ENCODE measurements at places on chromosomes 2 and 18. TPM values are rescaled to one million over a fixed set of nuclear protein-coding genes. Genes with fewer than 3 reads are reported as not detected.

The C2orf80 gene
- not detected for total RNA-seq

The SGO2 gene
- total RNA-seq: 4.9 TPM

The ABCB11 gene
- not detected for total RNA-seq

The RNF25 gene
- 33.4 TPM for total RNA-seq

- DNase-seq: no peak
Measured at GRCh38 chr2:121007490-121007853, 271.8 kb downstream of the GLI2 start.

DNA sequence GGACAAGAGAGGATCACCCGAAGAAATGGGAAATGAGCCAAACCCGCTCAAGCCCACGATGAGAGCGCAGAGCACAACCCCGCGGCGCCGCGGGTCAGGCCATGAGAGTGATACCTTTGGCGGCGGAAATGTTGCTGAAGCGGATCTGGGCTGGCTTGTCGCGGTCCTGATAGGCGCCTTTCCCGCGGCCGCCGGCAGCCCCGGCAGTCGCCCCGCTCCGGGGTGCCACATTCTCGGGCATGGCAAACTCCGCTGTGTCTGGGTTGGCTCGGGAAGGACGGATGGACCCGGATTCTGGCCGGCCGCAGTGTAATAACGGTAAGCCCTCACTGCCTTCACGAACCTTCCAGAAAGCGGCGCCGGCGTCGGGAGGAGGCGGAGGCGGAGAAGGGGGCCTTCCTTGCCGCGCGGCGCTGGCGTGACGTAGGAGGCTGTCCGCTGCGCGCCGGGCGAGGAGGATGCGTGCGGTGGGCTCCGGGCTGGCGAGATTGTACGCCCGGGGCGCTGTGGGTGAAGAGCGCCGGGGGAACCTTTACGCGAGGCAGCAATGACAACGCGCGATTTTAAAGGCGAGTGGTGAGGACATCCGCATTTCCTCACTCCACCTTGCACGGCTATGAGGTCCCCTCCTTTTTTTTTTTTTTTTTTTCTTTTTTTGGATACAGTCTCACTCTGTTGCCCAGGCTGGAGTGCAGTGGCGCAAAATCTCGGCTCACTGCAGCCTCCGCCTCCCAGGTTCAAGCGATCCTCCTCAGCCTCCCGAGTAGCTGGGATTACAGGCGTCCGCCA is at the start of gene CCT4:
Gene CCT4 (minus strand): TSS at position 390 of the 789 bp plus-strand sequence. CDS start 149 bp downstream, at position 241.
- DNase-seq: peak; percentile 94

The ATOH8 gene
- 2.7 TPM for total RNA-seq
